Activated CD4-positive, alpha-beta T cell treated with anti-CD3 and anti-CD28 coated beads, Interleukin-2, amount 50 U/mL, for 24 hours (primary cell): ENCODE measurements at places on chromosomes 7 and 10.

DNA sequence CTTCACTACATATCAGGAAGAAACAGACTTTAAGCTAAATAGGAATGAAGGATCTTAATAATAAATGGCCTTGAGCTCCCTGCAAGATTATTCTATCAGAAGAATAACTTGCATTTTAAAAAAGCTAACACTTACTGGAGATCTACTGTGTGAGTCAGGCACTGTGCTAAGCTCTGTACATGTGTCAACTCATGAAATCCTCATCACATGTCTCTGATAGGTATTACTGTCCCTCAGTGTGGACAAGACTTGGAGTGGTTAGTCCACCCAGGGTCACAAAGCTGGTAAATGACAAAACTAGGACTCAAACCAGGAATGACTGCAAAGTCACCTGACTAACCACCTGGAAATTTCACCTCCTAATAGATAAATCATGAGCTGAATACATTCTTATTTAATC, 57.1 kb upstream of the KCTD7 start:
- no peak for DNase-seq

- no peak for DNase-seq
These were observed 36.5 kb upstream of the AP5Z1 start for GRCh38 chr7:4738711-4739527.

GRCh38 chr7:16040346-16040745, 353.9 kb upstream of the MEOX2 start:
- DNase-seq = no peak

- no peak for DNase-seq
These were observed 9.1 kb downstream of the GOT1 start for GRCh38 chr10:99421233-99421739.

GRCh38 chr10:60629332-60629731, 148.9 kb upstream of the CDK1 start:
- no peak for DNase-seq

DNA sequence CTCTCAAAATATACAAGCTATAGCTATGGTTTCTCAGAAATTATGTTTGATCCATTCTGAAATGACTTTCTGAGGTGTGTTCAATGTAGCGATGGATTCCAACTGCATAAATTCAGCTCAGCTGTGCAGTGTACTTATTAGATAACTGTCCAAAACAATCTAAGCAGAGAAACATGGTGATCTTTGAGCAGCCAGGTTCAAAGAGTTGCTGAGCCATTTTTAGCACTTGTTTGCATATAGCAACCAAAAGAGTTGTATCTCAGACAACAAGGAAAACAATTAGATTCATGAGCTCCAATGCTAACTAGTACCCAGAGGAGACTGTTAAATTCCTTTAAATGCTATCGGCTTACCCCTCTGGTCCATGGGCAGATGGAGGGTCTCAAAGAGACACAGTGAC, 15.9 kb upstream of the KCNIP2 start:
- DNase-seq = no peak

GRCh38 chr7:83413424-83413823, 235.5 kb downstream of the SEMA3E start:
- DNase-seq = no peak

DNA sequence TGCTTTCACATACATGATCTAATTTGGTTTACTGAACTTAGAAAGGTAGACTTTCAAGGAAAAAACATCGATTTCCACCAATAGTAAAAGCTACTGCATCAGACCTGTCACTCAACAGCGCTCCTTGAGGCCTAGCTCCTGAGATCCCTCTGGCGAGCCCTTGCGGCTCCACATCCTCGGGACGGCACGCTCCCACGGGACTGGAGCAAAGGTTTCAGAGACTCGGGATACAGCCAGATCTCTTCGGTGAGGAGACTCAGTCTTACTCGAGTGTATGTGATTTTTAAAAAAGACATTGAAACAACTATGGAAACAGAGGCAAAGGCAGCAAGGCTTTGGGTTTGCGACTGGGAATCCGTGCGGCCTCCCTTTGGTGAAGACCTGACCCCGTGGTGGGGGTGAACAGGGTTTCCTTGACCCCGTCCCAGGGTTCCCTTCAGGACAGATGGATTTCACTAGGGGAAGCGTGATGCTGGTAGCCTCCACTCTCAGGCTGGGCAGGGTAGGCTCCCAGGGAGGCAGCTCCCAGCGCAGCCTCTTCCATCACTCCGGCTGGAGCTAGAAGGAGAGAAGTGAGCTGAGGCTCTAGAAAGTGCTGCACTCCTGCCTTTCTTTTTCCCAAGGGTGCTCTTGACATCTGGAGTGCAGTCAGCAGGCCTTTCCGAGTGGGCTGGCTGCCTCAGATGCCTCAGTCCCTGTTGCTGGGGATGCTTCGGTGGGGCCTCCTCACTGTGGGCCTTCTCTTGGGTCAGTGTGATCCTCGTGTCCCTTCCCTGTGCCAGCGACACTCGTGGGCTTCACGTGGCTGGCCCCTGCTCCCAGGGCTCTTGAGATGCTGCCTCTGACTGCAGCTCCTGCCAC, 5.8 kb upstream of the ATP6V0E2 start:
- DNase-seq = no peak
